ENCODE measurements at places on chromosomes 11 and 22.
A peak's percentile ranks its signal among the peaks of the same experiment; 100 is the strongest.

GRCh38 chr11:84261707-84262106, 975.5 kb upstream of the CCDC90B start:
- no peak for DNase-seq

- no peak for DNase-seq
These were observed at the start of gene MUC5B for GRCh38 chr11:1222491-1223345. TSS of gene MUC5B (plus strand) at chr11:1223066. CDS start at chr11:1223124, 58 bp downstream.

- DNase-seq = no peak
These were observed 16.1 kb downstream of the POU2AF1 start for GRCh38 chr11:111362887-111363411.

DNA sequence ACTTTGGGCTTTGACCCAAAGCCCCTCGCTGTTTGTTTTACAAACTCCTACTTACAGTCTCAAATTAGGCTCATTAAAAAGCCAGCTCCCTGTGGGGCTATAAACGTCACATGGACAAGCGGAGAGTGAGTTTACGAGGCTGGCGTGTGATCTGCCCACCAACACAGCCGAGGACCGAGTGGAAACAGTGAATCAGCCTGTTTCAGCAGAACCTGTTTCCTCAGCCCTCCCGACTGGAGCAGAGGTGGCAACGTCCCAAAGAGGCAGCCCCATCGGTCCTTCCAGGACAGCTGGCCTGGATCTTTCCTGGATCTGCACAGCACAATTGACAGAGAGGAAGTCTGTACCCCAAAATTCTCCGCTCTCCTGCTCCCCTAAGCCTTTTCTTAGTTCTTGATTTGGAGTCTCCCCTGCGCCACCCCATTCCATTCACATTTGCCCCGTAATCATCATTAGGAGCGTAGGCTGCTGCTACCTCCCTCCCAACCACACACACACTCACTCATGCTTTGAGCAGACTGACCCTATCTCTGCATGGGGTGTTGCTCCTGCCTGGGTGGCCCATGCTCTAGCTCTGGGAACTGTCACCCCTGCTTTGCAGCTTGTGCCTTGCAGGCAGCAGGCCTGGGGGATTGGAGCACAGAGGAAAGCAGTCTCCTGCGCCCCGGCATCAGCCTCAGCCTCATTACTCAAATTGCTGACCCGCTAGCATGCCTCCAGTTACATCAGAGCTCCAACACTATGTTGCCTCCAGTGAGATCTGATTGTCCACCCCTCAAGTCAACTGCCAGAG, 117.8 kb downstream of the NAT10 start:
- DNase-seq = peak; percentile 72

DNA sequence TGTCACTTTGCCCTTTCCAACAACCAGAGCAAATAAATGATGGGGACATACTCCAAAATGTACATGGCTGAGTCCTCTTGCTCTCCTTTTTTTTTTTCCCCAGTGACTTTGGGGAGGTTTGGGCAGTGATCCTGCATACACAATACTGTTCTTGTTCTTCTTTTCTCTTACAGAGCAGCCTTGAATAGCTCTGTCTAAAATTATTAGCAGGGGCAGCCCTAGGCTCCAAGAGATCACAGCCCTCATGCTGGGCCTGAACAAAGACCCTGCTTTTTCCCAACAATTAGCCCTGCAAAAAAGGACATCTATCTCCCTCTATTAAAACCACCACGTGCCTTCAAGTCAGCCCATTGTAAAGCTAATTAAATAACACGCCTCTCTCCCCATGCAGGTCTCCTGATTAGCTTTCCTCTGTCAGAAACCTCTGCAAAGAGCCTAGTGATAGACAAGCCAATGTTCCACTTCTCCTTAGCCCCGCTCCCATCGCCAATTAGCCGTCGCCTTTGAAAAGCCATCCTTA, 54.7 kb downstream of the ETS1 start:
- no peak for DNase-seq

DNA sequence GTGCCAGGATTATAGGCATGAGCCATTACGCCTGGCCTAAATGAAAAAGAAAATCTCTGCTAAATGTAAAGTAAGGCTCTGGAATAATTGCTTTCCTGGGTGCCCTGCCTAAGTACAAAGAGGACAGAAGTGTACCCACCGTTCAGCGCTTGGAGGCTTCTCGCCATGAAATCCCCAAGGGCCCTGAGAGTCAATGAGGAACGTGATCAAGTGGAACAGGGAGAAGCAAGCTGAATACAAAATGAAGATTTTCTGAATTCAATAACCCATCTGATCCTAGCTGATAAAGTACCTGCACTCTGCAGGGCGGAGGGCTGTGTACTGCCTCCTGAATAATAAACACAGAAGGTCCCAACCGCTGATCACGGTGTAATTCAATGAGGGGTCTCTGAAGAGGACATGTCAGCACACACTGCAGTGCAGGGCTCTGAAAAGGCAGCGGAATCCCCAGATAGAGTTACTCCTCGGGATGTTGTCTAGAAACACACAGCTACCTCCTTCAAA, 97.7 kb downstream of the ABTB2 start:
- DNase-seq = no peak

All from astrocyte of the spinal cord (primary cell).